ENCODE measurements at places on chromosomes 7 and 10.

GRCh38 chr10:78805176-78805575 lies 263.6 kb upstream of the ZMIZ1 start:
- no peak for DNase-seq

- DNase-seq = no peak
Measured at GRCh38 chr7:130409067-130409711, 28.9 kb downstream of the CPA1 start.

GRCh38 chr7:124324262-124324661 lies 291.4 kb upstream of the TMEM229A start:
- DNase-seq = no peak

GRCh38 chr10:91551856-91552255 lies 81.0 kb downstream of the PPP1R3C start:
- no peak for DNase-seq

- DNase-seq = no peak
Measured at GRCh38 chr10:95841661-95842498, 65.9 kb upstream of the CC2D2B start.

- DNase-seq = no peak
Measured at GRCh38 chr7:9192969-9193368, 759.6 kb downstream of the NXPH1 start.

- DNase-seq = no peak
Measured at GRCh38 chr7:26645121-26645520, 219.3 kb downstream of the SKAP2 start.

- no peak for DNase-seq
Measured at GRCh38 chr10:97011397-97011796, 174.4 kb downstream of the SLIT1 start.

GRCh38 chr10:70982443-70982842 lies 94.1 kb upstream of the PCBD1 start:
- no peak for DNase-seq

DNA sequence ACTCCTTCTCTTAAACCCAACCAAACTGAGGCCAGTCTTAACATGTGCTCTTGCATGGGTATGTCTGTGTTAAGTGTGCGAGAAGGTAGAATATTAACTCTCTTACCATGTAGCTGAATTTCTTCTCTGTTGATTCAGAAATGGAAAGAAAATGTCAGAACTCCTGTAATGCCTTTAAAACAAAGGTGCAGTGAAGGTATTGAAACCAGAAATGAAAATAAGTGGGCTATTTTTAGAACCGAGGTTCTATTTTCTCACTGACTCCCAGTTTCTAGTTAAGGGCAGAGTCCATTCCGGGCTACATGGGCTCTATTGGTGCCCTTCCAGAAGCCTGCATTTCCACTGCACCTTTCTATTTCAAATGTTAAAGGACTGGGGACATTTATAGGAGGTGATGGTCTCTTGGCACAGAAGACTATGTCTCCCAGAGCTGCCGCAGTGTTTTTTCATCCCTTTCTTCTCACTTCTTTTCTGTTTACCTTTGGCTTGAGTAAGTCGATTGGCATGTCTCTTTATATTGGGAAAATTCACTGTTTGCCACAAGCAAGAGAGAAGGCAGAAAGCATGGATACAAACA lies 174.9 kb downstream of the LRMDA start:
- DNase-seq = no peak

GRCh38 chr10:124092860-124093773 lies at the start of gene CHST15:
TSS of gene CHST15 (minus strand) at chr10:124093598. CDS start at chr10:124046212, 47,386 bp downstream.
- no peak for DNase-seq

GRCh38 chr7:121041516-121042148 lies 53.1 kb downstream of the CPED1 start:
- no peak for DNase-seq

DNA sequence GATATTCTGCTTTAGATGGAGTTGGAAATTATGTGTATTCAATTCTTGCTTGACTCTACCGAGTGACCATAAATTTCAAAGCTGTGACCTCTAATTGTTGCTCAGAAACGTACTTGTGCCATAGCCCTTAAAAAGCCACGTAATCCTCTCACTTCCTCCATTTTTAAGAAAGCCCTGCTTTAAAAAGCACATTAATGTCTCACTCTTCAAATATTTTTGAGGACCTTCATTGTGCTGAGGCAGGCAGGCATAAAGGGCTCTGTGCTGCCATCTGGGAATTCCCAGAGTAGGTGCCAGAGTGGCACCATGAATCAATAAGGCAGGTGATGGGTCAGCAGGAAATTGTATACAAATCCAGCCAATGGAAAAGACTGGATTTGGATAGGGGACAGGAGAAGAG lies 97.7 kb upstream of the FAM204A start:
- no peak for DNase-seq

DNA sequence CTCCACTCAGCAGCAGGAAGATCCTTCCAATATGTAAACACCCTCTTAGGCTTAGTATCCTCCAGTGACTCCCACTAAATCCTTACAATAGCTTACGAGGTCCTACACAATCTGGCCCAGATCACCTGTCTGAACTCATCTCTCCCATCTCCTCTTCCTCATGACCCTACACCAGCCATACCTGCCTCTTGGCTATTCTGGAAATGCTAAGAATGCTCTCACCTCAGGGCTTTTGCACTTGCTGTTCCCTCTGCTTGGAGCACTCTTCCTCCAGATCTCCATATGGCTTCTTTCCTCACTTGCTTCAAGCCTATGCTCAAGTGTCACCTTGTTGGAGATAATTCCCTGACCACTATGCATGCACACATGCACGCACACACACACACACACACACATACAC lies 50.8 kb upstream of the FRMD4A start:
- no peak for DNase-seq

DNA sequence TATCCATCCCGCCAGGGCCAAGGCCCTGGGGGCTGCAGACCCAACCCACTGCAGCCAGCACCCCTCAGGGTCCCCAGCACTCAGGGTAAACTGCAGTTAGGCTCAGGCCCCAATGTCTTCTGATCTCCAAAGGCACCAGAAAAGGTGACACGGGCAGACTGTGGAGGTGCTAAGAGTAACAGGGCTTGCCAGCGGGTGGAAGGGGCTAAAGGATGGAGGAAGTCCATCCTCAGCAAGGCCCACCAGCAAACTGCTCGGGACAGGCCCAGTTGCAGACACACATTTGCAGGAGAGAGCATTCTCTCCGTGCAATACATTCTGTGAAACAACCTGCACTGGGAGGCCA lies 95.6 kb upstream of the DDC start:
- DNase-seq = no peak

DNA sequence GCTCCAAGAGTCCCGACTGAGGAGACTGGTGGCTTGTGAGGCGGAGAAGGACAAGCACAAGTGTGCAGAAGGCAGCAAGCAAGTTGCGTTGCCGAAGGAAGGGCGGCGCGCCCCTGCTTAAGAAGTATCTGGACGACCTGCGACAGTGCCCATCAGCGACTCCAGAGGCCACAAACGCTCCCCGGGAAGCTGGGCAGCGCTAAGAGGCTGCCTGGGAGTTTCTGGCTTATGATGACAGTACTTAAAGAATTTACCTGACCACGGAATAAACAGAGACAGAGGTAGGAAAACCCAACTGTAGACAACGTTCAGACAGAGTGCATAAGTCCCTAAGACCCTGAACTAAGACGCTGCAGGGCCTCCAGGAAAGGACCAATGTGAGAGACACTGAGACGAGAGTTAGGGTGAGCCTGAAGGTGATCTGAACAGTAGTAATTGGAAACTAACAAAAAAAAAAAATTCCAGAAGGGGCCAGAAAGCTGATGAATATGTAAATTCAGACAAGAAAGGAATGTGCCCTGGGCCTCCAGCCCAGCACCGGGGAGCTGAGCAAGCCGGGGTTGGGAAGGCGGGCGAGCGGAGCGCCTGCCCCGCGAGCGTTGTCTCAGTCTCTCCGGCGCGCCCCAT lies 1.0 kb downstream of the OSBPL3 start:
- DNase-seq = no peak

GRCh38 chr10:121715969-121716368 lies 117.7 kb upstream of the FGFR2 start:
- DNase-seq = no peak

DNA sequence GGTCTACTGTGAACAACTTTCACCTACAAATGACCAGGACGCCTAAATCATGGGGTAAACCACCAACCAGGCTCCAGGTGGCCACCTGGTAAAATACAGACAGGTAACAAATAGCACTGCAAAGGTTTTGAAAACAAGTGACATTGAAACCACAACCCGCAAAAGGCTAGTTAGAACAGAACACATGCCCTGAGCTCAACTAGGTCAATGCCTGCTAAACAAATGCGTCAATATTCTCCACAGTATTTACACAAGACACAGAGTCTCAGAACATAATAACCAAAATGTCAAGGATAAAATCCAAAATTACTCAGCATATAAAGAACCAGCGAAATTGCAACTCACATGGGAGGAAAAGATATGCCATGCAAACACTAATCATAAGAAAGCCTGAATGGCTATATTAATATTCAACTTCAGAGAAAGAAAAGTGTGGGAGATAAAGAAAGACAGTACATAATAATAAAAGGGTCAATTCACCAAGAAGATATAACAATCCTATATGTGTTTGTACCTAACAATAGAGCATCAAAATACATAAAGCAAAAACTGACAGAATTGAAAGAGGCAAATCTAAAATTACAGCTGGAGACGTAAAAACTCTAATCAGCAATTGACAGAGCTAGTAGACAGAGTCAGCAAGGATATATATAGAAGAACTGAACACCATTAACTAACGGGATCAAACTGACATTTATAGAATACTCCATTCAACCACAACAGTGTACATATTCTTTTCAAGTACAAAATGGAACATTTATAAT lies 47.6 kb downstream of the SMURF1 start:
- no peak for DNase-seq

GRCh38 chr10:6721480-6721879 lies 141.4 kb upstream of the PRKCQ start:
- DNase-seq = no peak

DNA sequence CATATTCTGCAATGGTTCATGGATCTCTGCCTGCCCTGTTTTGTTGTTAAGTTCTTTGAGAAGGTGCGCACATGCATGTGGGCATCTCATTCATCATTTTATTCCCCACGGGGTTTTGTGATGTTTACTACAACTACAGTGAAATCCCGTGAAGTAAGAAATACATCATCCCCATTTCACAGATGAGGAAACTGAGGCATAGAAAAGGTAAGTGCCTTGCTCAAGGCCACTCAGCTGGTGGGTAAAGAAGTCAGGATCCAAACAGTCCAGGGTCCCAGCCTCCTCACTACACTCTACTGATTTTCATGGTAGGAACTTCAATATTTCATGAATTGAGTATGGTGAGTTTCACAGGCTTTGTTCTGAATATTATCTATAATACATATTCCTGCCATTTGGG lies 72.6 kb downstream of the CYP26A1 start:
- DNase-seq = no peak

DNA sequence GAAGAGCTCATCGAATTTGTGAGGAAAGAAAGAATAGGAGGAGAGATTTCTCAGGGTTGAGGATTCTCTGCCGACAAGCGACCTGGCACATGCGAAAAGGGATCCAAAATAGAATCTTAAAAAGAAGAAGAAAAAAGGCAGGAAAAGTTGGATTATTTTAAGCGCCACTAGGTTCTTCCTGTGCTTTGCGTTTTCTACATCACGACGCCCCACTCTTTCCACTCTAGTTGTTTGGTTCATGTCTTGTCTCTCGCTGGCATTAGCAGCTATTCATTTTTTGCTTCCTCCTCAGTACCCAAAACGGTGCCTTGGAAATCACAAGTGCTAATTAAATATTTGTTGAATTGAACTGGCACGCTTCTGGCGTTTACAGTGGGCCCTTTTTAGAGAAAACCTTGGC lies 674 bp upstream of the FRA10AC1 start:
- DNase-seq = no peak

GRCh38 chr7:88224601-88225275 lies 4.9 kb upstream of the SRI start:
- no peak for DNase-seq

- DNase-seq = no peak
Measured at GRCh38 chr10:26621889-26622711, 75.4 kb upstream of the PDSS1 start.

DNA sequence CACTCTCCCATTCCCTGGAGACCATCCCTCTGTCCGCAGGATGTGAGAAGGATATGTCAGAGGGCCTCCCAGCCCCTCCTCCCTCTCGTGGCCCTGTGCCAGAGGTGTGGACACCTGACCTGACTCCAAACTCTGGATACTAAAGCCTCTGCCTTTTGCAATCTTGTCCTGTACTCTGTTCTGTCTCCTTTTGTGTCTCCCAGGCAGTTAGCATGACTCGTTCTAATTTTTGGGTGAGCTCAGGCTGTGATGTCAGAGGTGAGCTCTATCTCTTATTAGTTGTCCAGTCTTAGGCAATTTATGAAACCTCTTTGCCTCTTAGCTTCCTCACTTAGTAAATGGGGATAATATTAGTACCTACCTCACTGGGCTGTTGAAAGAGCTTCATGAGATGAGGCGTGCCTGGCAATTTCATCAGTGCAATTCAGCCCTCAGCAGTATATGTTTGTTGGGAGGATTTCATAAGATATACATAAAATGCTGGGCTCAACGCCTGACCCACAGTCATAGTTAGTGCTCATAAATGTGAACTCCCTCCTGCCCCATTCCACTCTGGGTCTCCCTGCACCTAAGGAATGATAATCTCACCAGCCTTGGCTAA lies 10.9 kb downstream of the MARVELD1 start:
- no peak for DNase-seq

GRCh38 chr10:17742918-17743317 lies 9.1 kb upstream of the TMEM236 start:
- no peak for DNase-seq

- no peak for DNase-seq
Measured at GRCh38 chr10:73647875-73648651, 6.8 kb upstream of the MYOZ1 start.

GRCh38 chr10:119248681-119249080 lies 41.3 kb downstream of the GRK5 start:
- no peak for DNase-seq

GRCh38 chr10:113326160-113327111 lies 226.4 kb upstream of the HABP2 start:
- DNase-seq = no peak

GRCh38 chr7:54615537-54615936 lies 73.4 kb downstream of the VSTM2A start:
- no peak for DNase-seq

DNA sequence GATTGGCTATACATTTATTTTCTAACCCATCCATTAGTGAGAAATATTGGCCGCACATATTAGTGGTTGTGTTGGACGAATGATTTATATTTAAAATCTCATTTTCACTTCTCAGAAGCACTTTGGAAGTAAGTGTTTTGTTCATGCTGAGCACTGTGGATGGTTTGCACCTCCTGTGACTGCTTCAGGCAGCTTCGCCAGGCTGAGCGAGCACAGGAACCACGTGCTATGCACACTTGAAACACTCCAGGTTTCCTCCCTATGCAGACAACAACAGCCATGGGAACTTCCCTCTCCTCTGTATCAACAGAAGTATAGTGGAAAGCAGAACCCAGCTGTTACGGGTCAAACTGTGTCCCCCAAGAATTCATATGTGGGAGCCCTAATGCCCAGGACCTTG lies 67.3 kb upstream of the WDR11 start:
- no peak for DNase-seq

- no peak for DNase-seq
Measured at GRCh38 chr7:2080060-2080387, 152.7 kb downstream of the MAD1L1 start.

Data from type B pancreatic cell (in vitro differentiated cells).